Activated CD4-positive, alpha-beta T cell treated with anti-CD3 and anti-CD28 coated beads, Interleukin-2, amount 10 ng/mL, durations not matched to agents 7 days and 5 days (primary cell): ENCODE measurements at places on chromosomes 11 and 22. TPM values are rescaled to one million over a fixed set of nuclear protein-coding genes. Genes with fewer than 3 reads are reported as not detected.
A peak's percentile ranks its signal among the peaks of the same experiment; 100 is the strongest.

DNA sequence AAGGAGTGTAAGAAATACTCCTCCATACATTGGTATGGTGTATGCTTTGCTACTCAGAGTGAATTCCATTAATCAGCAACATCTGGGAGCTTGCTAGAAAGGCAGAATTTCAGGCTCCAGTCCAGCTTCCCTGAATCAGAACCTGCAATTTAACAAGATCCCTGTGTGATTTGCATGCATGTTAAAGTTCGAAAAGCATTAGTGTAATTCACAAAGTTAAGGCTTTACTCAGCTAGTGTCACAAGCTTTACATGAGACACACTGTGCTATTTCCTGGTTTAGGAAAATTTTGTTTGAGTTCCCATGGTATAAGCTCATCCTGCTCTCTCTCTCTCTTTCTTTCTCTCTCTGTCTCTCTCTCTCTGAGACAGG is 37.0 kb upstream of the HEPHL1 start:
- no peak for DNase-seq

GRCh38 chr11:92768121-92768840 is 201.2 kb upstream of the MTNR1B start:
- no peak for DNase-seq

- DNase-seq = no peak
Measured at GRCh38 chr11:44158384-44158783, 62.9 kb downstream of the EXT2 start.

DNA sequence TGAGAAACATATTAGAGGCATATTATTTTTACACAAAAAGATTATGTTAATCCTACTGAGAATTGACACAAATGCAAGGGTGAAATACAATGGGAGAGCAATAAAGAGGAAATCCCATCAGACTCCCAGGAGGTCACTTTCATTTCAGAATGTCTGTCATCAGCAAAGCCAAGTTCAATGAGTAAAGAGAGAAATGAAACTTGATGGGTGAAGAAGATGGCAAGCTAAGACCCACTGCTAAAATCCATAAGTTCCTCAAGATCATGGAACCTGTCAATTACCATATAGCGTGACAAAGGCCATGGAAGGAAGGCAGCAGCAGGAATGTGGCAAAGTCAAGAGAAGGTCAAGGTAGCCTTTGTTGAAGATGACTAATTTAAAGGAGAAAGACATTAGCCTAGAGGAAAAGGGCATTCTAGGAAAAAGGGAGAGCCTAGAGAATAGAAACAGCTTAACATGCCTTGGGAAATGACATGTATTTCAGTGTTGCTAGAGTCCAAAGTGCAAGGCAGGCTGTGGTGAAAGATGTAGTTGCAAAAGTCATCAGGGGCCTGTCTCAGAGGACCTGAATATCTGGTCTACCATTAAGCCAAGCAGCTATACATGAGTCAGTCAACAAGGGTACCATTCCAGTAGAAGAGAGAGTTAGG is 43.1 kb downstream of the FAM168A start:
- no peak for DNase-seq

DNA sequence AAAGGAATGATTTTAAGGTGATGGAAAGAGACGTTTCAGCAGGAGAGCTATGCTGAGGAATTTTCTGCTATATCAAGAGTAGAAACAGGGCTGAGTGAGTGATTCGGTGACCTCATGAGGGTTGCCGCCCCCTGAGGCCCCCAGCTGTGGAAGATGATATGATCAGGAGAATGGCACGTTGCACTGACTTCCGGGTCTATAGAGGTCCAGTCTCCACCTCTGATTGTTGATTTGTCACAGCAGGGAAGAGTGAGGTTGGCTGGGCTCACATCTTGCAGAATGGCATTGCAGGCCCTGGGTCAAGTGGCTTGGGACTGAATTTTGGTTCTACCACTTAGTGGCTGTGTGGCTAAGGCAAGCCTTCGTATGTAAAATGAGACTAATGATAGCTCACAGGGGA is 205.1 kb downstream of the SNX19 start:
- no peak for DNase-seq

- DNase-seq = no peak
Measured at GRCh38 chr11:112748713-112749543, 212.3 kb upstream of the NCAM1 start.

GRCh38 chr11:111379602-111380136 is 594 bp upstream of the POU2AF1 start:
- DNase-seq = no peak

DNA sequence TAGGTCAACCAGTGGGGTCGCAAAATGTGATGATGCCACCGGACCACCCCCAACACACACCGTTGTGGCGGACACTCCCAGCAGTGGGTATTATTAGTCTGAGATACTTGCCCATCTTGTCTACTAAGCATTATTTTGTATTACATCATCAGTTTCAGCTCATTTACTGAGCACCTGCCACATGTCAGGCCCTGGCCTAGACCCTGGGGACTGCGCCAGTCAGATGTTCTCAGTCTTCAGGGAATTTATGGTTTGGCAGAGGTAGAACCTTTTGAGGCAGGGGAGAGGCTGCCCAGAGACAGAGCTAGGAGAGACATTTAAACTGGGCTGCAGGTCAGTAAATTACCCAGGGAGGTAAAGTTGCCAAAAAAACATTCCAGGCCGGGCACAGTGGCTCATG is 43.1 kb upstream of the GCAT start:
- no peak for DNase-seq

DNA sequence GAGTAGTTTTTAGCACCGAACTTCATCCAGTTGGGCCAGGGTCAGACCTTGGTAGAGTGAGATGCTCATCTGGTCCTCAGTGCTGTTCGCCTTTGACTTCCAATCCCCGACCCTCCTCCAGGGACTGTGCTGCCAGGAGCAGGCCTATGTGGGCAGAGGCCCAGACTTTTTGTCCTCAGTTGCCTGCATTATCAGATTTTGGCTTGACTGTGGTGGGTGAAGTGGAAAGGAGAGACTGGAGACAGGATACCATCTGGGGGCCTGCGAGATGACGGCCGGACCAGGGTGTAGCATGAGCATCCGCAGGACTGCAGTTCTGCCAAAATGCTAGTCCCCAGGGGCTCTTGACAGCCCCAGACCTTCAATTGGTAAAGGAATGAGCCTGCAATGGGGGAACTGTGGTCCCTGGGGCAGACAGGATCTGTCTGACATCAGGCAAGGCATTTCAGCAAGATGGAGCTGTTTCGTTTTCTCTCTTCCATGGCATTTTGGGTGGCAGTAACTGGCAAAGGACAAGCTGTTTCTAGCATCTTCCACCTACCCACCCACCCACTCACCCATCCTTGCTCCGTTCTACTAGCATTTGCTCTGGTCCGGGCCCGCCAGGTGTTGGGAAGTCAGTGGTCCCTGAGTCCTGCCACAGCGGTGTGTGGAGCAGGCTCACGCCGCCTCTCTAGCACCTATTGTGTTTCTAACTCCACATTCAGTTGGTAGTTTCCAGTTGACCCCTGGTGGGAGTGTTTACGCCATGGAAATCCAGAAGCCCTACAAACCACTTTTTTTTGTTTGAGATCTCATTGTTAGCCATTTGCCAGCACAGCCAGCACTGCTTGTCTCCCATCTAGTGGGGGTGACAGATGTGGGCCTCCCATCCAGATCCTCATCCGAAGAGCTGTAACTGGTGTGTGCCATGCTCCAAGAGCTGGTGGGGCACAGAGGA is 53.5 kb downstream of the OTOG start:
- peak; percentile 3 for DNase-seq

The MB gene
- not detected for total RNA-seq

The CACNA1I gene
- 8.4 TPM for total RNA-seq

The TTC36 gene
- 1.1 TPM for total RNA-seq

The VSIG10L2 gene
- not detected for total RNA-seq

The SEPTIN5 gene
- total RNA-seq = not detected
